Activated gamma-delta T cell (primary cell): ENCODE measurements at places on chromosomes 4 and X.

- DNase-seq, result no peak
Measured at GRCh38 chr4:175277816-175278215, 359.7 kb downstream of the ADAM29 start.

DNA sequence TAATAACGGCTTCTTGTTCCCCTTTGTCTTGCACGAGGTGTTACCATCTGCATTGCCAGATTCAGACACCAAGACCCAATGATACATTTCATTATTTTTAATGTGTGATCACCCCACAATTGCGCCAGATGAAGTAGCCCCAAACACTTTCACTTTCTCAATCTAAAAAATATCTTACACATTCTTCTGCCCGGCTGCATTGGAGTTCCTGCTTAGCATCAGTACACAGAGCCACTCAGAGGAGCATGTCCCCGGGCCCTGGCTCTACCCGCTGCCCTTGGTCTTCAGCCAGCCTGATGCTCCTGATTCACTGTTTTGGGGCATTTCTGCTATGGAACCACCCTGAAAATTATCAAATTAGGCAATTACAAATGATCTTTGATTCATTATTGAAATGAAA lies 66.0 kb upstream of the TENM3 start:
- DNase-seq, result no peak

DNA sequence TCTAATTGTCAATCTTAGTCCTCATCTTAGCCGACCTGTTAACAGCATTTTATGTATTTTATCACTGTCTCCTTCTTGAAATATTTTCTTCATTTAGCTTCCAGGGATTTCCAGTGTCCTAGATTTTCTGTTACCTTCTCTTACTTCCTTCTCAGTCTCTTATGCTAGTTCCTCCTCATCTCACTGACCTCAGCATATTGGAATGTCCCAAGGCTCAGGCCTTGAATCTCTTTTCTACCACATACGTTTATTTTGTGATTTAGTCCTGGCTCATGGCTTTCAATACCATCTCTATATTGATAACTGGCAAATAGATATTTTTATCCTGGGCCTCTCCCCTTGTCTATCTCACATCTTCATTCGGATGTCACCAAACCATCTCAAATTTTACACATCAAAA lies 61.1 kb downstream of the IQCM start:
- no peak for DNase-seq

DNA sequence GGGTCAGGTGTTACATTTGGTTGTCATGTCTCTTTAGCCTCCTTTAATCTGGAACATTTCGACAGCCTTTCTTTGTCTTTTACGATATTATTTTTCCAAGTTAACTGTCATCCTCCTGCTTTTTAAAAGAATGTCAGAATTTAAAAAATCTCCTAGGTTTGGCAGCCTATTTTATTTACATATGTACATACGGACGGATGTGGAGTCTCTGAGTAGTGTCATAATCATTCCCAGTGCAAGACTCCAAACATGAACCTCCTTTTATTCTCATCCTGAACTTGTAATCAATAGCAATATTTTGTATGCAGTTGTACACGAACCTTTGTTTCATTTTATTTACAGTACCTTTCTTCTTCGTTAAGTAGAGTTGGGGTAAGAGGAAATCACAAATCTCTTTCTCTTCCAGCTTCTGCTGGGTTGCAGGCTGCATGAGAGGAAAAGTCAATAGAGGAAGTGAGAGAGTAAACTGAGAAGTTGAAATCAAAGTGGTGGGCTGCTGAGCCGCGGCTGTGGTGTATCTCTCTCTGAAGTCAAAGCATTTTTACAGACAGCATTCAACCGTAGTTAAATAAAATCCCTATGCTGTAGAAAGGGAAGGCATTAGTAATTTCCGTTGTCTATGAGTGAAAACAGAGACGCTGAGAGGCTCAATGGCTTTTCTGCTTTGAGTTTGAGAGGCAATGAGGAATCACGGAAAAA lies 53.9 kb upstream of the RPS6KA3 start:
- DNase-seq, result no peak

- no peak for DNase-seq
Measured at GRCh38 chr4:40307627-40308497, 27.3 kb upstream of the CHRNA9 start.

GRCh38 chrX:37995428-37995827 lies 10.9 kb upstream of the SYTL5 start:
- no peak for DNase-seq

GRCh38 chr4:15436513-15436912 lies 8.7 kb downstream of the C1QTNF7 start:
- DNase-seq, result no peak

DNA sequence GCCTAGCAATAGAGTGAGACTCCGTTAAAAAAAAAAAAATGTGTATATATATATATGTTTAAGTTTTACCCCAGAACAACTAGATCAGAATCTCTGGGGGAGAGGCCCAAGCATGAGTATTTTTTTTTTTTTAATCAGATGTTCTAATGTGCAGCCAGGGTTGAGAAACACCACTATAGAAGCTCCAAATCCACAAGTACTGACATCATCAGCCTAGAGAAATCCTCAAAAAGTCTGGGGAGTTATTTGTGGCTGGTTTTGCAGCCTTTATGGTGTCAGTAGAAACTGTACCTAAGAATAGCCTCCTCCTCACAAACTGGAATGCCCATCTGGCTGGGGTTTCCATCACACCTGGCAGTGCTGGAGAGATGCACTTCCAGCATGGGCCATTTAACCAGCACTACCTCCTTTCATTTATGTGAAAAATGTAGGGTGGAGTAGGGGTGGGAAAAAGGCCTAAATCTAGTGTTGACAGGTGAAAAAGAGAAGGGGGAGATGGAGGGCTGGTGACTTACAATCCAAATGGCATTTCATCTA lies 93.5 kb downstream of the CBLL2 start:
- no peak for DNase-seq

DNA sequence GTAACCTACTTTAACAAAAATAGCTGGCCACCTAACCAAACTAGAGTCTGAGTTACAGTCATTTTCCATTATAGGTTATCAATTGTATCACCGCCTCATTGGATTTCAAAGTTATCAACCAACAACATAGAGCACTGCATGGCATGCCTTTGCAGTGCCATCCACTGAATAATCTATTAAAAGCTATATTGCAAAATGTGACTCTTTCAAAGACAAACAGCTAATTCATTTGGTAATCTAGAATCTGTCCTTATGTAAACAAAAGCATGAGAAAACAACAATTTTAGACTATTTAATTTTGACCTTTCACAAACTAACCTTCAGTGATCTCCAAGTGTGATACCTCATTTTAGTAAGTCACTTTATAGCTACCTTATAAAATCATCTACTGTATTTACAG lies 144.2 kb upstream of the SH3RF1 start:
- DNase-seq, result no peak

GRCh38 chr4:17707671-17708070 lies 73.8 kb downstream of the FAM184B start:
- DNase-seq, result no peak

- no peak for DNase-seq
Measured at GRCh38 chr4:181085557-181085956, 1157.6 kb upstream of the TENM3 start.

DNA sequence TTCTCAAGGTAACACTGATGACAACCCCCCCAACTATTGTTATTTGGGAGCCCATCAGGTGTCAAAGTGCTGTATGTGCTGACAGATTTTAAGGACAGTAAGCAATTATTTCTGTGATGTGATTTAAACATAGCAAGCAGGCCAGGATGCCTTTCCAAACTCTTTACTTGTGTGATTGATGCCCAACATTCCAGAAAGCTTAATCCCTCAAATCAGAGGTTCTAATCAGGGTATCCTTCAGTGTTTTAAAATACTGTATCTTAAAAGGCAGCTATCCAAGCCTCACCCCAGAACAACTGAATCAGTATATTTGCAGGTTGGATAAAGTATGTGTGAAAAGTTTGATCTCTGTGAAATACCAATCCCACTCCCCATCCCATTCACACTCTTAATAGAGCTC lies 119.7 kb downstream of the GASK1B start:
- DNase-seq, result no peak

- no peak for DNase-seq
Measured at GRCh38 chr4:53199356-53199755, 166.5 kb downstream of the SCFD2 start.

GRCh38 chrX:40671126-40671525 lies 23.8 kb upstream of the CXorf38 start:
- DNase-seq, result no peak

GRCh38 chrX:133653358-133653757 lies 238.1 kb upstream of the GPC4 start:
- no peak for DNase-seq

DNA sequence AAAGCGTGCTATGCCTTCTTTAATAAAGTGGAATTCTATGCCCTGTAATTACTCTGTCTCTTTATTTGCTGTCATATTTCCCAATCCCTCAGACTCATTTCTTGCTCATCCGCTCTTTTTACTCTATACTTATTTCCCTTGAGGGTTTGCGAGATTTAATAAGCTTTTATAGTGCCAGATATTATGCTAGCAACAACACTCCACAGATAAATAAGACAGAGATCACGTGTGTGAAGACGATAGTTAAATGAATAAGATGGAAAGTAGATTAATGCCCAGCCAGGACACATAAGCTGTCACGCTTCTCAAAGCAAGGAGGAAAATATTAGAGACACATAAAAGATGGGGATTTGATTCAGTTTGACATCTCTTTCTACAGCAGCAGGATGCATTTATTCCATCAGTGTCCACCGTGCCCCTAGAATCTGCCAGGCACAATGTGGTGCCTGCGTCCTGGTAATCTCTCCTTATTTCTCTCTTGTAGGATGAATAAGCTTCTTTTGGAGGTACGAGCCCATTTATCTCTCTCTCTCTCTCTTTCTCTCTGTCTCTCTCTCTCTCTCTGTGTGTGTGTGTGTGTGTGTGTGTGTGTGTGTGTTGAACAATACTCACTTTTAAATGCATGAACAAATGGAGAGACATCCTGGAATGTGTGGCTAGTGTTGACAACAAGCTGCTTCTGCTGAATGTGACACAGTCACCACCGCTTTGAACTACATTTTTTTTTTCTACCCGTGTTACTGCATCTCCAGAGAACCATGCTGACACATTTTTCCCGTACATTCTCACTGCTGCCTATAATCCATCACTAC lies 48.2 kb downstream of the TMEM156 start:
- DNase-seq, result no peak

DNA sequence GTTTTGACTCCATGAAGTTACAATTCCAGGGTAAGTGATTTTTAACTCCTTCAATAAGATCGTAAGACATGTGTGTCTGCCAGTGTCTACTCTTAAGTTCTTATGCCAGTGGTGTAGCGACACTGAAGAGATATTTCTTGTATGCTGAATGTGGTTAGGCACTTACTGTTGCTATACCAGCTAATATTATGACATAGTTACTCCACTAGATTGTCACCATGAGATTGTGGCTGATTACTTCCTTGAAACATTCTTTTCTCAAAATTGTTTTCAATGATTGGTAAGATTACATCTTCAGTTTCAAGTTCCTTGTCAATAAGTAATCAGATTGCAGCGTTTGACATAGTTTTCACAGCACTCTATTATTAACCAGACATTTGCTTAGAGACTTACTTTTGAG lies 60.6 kb upstream of the PAGE5 start:
- DNase-seq, result no peak

- DNase-seq, result no peak
Measured at GRCh38 chr4:71635139-71635748, 148.6 kb downstream of the GC start.

DNA sequence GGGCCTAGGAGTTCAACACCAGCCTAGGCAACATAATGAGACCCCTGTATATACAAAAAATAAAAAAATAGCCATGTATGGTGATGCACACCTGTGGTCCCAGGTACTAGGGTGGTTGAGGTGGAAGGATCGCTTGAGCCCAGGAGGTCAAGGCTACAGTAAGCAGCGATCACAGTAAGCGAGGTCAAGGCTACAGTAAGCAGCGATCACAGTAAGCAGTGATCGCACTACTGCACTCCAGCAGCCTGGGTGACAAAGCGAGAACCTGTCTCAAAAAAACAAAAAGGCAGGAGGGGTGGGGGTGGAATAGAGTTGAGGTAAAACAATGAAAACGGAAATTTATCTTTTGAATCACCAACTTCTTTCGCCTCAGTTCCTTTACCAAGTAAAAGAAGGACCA lies 29.4 kb downstream of the TBCK start:
- DNase-seq, result no peak

DNA sequence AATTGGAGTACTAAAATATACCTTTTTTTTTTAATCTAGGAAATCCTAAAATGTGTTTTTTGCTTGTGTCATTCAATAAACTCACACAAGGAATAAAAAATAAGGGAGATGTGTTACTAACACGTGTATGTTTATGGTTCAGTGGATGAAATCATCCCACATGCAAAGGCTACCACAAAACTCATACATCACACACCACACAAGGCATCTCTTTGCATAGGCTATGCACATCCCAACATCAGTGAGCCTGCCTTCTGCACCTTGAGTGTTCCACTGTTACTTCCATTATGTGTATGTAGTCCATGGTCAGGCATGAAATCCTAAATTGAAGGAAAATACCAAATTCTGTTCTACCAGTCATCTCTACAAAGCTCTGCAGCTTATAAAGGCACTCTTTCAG lies 213.1 kb downstream of the DCTD start:
- no peak for DNase-seq

DNA sequence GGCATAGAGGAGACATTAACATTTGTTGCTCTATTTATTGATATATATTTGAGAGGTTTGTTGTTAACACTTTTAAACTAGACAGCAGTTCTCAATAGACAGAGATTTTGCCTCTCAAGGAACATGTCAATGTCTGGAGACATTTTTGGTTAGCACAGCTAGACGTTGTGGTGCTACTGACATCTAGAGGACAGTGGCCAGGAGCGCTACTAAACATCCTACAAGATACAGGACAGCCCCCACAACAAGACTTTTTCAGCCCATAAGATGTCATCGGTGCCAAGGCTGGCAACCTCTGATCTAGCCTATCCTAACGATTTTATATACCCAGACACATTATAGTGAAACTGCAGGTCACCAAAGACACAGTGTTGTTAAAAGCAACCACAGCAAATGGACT lies 18.4 kb upstream of the CTSO start:
- DNase-seq, result no peak

GRCh38 chrX:136829413-136829812 lies 48.7 kb upstream of the ARHGEF6 start:
- DNase-seq, result no peak

DNA sequence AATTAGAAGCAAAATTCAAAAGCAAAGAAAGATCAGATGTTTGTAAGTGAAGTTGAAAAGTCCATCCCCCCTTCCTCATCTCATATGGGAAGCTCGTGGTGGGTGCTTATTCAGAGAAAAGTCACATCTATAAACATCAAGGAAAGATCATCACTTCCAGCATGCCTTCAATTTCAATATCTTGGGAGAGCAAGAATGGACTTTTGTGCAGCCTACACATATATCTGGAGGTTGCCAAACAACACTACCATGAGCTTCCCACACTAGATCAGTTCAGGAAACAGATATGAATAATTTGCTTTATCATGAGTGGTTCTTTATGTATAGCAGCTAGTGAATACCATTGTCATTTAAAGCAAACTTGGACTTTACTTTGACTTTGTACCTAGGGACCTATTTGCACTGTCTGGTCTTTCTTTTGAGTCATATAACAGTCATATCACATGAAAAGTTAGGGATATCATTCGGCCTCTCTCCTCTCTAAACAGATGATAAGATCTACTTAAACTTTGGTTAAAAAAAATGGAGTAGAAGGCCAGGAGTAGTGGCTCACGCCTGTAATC lies 5.6 kb upstream of the TBL1X start:
- DNase-seq, result no peak
